Type B pancreatic cell (in vitro differentiated cells): ENCODE measurements at places on chromosomes 7 and 10. TPM values are rescaled to one million over a fixed set of nuclear protein-coding genes. Genes with fewer than 3 reads are reported as not detected.

- H3K36me3 ChIP-seq, result peaks cover 4% of the 10 kb centered on the region
- no peaks in the 10 kb centered on the region for H3K27me3 ChIP-seq
- no peak overlapping the region for H3K27ac ChIP-seq
- peaks cover 38% of the 10 kb centered on the region for H3K4me1 ChIP-seq
- no peak for DNase-seq
These were observed 4.3 kb downstream of the BZW2 start for GRCh38 chr7:16650266-16650665.

DNA sequence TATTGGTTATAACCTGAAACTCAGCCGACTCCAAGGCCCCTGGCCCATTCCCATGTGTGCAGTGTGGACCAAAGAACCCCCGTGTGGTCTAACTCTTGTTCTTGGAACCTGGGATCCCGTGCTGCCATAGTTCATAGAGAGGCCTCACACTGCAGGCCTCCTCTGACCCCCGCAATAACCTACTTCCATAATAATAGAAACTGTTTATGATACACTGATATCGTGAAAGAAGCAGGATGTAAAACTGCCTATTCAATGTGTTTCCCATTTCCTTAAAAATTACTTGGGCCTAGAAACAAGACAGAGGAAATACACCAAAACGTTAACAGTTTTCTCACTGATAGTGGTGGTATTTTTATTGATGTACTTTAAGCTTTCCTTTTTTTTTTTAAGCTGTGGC, 109.2 kb upstream of the KDM7A start:
- no peaks in the 10 kb centered on the region for H3K27me3 ChIP-seq
- no peaks in the 10 kb centered on the region for H3K36me3 ChIP-seq
- no peaks in the 10 kb centered on the region for H3K4me1 ChIP-seq
- no peak overlapping the region for H3K4me3 ChIP-seq
- H3K27ac ChIP-seq, result no peak overlapping the region
- no peak for DNase-seq

GRCh38 chr10:24884793-24885192, 67.6 kb downstream of the PRTFDC1 start:
- H3K27ac ChIP-seq, result no peak overlapping the region
- no peak for DNase-seq
- peaks cover 7% of the 10 kb centered on the region for H3K4me1 ChIP-seq
- no peaks in the 10 kb centered on the region for H3K27me3 ChIP-seq
- no peaks in the 10 kb centered on the region for H3K36me3 ChIP-seq
- no peak overlapping the region for H3K4me3 ChIP-seq

GRCh38 chr10:55203319-55203718, 402.3 kb upstream of the PCDH15 start:
- no peaks in the 10 kb centered on the region for H3K27me3 ChIP-seq
- no peak for DNase-seq
- H3K27ac ChIP-seq, result no peak overlapping the region
- no peak overlapping the region for H3K4me3 ChIP-seq

DNA sequence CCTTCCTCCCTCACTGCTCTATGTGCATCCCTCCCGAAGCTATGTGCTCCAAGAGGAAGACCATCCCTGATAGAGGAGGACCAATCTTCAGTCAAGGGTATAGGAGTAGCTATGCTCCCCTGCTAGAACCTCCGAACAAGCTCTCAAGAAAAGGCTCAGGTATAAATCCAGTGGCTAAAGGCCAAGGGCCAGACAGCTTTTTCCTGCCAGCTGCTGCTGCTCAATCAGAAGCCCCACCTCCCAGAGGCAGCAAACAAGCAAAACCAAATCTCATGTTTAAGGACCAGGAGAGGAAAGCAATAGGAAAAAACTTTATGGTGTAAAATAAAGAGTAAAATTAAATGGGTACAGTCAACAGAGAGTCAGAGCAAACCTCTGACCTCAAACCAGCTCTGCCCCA, 187.2 kb downstream of the FGFR2 start:
- no peak for DNase-seq
- H3K27me3 ChIP-seq, result peaks cover 7% of the 10 kb centered on the region
- no peak overlapping the region for H3K4me3 ChIP-seq
- H3K36me3 ChIP-seq, result peaks cover 4% of the 10 kb centered on the region

DNA sequence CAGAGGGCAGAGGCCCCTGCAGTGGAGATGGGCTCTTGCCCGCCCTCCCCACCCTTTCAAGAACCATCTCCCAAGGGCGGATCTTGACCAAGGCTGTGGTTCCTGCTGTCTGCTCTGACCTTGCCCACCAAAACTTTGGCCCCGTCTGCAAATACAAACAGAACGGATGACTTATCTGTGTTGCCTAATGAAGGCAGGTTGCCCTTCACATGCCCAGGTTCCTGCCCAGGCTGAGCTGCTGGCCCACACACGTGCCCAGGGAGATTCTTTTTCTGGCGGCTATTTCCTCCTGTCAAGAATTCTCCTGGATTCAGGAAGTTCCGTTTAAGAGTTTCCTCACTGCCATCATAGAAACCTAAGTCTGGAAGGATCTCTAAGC, 78.3 kb downstream of the PROSER2 start:
- H3K27me3 ChIP-seq, result no peaks in the 10 kb centered on the region
- peaks cover 8% of the 10 kb centered on the region for H3K4me1 ChIP-seq
- no peak overlapping the region for H3K4me3 ChIP-seq
- H3K27ac ChIP-seq, result no peak overlapping the region

GRCh38 chr7:87027900-87028299, 31.6 kb downstream of the ELAPOR2 start:
- no peak overlapping the region for H3K27ac ChIP-seq
- no peak for DNase-seq
- H3K27me3 ChIP-seq, result no peaks in the 10 kb centered on the region
- H3K36me3 ChIP-seq, result peaks cover 4% of the 10 kb centered on the region

- H3K4me3 ChIP-seq, result peak overlapping the region; percentile 91
- H3K4me1 ChIP-seq, result peaks cover 35% of the 10 kb centered on the region
- DNase-seq, result no peak
- no peaks in the 10 kb centered on the region for H3K36me3 ChIP-seq
These were observed 1.5 kb upstream of the FAM53B start for GRCh38 chr10:124745673-124746072.

DNA sequence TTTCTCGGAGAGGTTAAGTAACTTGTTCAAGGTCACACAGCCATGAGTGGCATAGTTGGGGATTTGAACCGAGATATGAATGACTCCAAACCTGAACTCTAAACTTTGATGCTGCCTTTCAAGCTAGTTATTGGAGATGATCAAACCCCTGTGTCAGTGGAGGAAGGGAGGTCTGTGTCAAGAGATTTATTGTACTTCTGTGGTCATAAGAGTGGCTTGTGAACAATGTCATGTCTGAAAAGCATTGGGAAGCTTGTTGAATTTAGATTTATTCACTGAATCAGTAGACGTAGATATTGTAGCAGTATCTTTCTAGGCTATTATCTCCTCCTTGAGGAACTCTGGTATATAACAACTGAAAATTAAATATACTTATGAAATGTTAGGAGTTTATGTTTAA, 27.3 kb downstream of the SNX10 start:
- no peaks in the 10 kb centered on the region for H3K36me3 ChIP-seq
- H3K27me3 ChIP-seq, result no peaks in the 10 kb centered on the region
- no peak overlapping the region for H3K27ac ChIP-seq

DNA sequence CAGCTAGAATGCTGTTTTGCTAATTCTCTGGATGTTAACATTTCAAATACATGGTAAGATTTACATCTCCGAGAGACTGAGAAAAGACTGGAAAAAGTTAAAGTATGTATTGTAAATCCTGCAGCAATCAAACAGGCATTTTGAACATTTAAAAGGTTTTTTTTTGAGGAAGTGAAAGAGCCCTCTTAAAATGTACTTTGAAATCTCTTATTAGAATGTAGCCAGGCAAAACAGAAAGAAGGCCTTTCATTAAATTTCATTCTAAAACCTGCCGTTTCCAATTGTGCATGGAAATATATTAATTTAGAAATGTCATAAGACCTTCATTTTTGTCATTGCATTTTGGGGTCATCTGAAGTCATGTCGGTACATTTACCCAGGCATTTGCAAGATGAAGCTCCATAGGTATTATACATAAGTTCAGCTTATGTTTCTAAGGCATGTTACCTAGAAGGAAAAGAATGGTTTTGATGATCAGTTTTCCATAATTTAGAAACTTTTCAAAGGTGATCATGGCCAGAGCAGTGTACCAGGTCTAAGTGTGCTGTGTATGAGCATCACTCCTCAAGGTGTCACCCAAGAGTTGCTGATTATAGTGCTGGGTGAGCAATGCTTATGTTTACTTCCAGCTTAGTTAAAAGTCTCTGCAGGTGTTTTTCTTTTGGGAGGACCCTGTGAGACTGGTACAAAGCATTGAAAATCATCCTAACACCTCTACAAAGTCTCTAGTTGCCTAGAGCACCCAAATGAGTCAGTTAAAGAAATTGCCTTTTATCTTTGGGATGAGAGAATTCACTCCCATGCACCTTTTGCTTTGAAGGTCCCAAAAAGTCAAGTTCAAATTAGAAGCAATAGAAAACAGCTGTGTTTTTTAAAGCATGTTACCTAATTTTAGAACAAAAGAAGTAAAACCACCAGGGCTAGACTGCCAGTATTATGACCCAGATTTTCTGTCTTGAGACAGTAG, 7.1 kb downstream of the ZNF736 start:
- H3K27me3 ChIP-seq, result no peaks in the 10 kb centered on the region
- H3K4me3 ChIP-seq, result no peak overlapping the region
- H3K36me3 ChIP-seq, result no peaks in the 10 kb centered on the region
- H3K4me1 ChIP-seq, result no peaks in the 10 kb centered on the region
- DNase-seq, result no peak
- H3K27ac ChIP-seq, result no peak overlapping the region

The C10orf143 gene
- total RNA-seq, result 1.8 and 3.0 TPM in 2 replicates

The RBM48 gene
- 14.4 and 17.0 TPM in 2 replicates for total RNA-seq

The METTL27 gene
- 8.5 and 11.5 TPM in 2 replicates for total RNA-seq
